ENCODE measurements at places on chromosomes 2 and 18.
A peak's percentile ranks its signal among the peaks of the same experiment; 100 is the strongest.

DNA sequence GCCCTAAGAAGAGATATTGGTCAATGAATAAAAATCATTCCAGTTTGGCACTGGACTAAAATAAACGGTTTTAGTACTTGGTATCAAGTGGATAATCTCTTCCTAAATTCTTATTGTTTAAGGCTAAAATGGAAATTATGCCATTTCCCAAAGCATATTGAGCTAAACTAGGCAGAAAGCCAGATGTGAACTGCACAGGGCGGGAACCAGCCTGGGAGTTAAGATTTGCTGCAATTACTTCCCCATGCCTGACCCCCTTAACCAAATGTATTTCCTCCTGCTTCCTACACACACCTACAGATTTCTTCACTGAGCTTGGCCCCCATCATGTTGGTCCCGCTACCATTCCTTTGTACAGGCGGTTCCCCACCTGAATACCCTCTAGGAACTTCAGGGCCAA, 12.2 kb downstream of the ZBTB7C start:
- DNase-seq = no peak

DNA sequence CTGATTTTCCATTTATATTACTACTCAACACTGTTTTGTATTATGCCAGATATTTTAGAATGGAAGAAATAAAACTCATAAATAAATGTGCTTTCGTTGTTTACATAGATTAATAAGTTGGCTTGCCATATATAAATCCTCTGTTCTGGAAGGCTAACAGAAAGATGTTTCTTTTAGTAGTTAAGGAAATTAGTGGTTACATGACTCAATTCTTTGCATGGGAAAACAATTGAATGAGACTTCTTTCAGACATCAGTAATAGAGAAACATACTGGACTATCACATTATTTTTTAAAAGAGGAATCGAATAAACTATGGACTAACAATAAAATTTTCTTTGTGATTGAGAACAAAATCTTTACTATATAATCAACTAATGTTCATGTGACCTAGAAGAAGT, 336.5 kb downstream of the KCNS3 start:
- DNase-seq = no peak

- peak; percentile 29 for DNase-seq
These were observed 76.7 kb downstream of the LRP2 start for GRCh38 chr2:169285531-169286235.

DNA sequence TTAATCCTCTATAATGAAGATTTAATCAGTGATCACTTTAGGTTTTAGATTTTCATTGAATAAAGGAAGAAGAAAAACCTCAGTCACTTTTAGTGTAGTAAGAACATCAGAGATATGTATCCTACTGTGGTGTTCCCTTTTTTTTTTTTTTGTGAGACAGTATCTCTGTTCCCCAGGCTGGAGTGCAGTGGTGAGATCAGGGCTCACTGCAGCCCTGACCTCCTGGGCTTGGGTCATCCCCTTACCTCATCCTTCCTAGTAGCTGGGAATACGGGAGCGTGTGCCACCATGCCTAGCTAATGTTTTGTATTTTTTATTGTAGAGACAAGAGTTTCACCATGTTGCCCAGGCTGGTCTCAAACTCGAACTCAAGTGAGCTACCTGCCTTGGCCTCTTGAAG, 5.1 kb downstream of the SLC39A10 start:
- no peak for DNase-seq

- DNase-seq = no peak
These were observed 28.0 kb upstream of the DDX18 start for GRCh38 chr2:117786520-117786919.

DNA sequence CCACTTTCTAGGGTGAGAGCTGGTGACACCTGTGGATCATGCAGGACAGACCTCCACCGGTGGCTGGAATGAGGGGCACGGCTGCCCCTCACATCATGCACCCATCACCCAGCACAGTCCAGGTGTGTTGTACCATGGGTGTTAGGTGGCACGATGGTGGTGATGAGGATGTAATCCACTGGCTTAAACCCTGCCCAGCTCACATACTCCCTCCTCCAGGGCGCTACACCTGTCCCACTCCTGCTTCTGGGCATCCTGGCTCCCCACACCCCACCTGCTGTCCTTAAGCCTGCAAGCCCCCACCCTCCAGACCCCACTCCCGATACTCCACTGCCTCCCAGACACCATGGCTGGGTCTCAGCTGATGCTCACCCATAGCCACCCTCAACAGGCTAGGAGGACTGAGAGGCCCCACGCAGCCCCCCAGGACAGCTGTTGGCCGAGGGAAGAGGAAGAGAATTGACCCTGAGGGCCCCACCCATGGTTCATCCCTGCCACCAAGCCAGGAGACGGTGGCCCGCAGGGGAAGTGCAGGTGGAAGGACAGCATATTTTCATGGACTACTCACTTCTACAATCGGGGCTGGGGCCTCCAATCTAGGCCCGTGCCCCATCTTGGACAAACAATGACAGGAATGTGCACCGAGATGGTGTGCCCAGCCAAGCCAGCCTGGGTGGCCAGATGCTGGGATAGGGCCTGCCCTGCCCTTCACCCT, 34.3 kb downstream of the MAL start:
- DNase-seq = no peak

- DNase-seq = no peak
These were observed 131.3 kb upstream of the ACAA2 start for GRCh38 chr18:49944663-49945062.

- DNase-seq = no peak
These were observed 31.5 kb upstream of the SIX2 start for GRCh38 chr2:45040786-45041185.
